Stimulated activated memory B cell treated with anti-CD40 and anti-IgM and Interleukin-4, amounts not matched to agents 10 μg/mL and 1 μg/mL and 100 μg/mL, for 72 hours (primary cell): ENCODE measurements at places on chromosomes 7 and 10.

DNA sequence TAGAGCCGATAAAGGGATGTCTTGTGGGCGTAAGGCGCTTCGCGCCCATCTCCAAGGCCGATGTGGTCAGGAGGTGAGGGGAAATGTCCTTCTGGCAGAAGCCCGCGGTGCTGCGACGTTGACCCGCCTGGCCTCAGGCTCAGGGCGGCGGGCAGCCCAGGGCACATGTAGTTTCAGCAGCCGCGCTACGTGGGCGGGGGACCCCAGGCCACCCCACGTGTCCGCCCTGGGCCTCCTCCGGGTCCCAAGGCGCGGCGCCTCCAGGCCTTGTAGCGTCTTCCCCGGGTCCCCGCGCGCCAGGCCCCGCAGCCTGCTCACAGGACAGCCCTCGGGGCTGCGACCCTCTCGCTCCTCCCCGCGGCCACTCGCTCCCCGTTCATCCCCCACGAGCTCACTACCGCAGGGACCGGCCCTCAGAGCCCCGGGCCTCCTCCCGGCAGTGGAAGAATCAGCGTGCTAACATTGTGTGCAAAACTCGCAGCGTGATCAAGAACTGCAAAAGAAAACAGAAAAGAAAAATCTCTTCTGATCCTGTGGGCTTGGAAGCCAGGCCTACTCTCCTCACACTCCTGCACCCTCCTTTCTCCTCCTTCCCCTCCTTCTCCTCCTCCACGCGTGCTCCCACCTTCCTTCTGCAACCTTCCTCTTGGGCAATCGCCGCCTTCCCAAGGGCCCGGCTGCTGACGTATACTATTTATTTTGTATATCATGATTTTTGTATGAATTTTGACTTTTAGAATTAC is 4.4 kb upstream of the TBX20 start:
- ATAC-seq, result no peak

DNA sequence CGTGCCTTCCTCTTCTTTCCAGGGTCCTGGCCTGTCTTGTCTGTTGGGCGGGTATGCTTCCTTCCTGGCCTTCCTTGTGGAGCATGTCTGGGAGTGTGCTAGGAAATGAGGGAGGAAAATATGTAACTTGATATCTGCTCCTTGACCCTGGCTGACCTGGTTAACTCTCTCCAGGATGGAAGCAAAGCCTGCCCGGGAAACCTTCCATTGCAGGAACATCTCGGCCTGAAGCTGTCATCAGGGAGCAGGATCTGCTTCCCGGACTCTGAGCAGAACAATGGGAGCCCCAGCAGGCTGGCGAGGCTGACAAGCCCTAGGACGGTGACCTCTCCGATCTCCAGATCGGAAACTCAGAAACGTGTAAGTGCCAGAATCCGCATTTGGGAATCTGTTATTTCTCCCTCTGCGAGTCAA is 340.3 kb downstream of the FRMD4A start:
- ATAC-seq, result no peak

- no peak for ATAC-seq
Measured at GRCh38 chr7:140674899-140675701, 2.4 kb downstream of the ADCK2 start.

DNA sequence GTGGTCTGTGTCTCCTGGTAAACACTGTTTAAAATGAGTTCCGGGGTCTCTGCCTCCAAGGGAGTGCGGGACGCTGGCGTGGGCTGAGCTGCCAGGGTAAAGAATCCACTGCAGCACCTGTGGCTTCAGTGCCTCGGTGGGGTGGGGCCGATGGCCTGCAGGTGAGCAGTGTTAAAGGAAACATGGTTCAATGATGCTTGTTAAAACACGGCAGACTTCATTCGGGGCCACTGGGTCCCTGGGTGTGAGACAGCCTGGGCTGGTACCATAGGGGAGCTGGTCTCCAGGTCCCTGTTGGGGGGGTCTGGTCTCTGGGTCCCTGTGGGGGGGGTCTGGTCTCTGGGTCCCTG is 24.9 kb upstream of the KNDC1 start:
- ATAC-seq, result peak; percentile 51

DNA sequence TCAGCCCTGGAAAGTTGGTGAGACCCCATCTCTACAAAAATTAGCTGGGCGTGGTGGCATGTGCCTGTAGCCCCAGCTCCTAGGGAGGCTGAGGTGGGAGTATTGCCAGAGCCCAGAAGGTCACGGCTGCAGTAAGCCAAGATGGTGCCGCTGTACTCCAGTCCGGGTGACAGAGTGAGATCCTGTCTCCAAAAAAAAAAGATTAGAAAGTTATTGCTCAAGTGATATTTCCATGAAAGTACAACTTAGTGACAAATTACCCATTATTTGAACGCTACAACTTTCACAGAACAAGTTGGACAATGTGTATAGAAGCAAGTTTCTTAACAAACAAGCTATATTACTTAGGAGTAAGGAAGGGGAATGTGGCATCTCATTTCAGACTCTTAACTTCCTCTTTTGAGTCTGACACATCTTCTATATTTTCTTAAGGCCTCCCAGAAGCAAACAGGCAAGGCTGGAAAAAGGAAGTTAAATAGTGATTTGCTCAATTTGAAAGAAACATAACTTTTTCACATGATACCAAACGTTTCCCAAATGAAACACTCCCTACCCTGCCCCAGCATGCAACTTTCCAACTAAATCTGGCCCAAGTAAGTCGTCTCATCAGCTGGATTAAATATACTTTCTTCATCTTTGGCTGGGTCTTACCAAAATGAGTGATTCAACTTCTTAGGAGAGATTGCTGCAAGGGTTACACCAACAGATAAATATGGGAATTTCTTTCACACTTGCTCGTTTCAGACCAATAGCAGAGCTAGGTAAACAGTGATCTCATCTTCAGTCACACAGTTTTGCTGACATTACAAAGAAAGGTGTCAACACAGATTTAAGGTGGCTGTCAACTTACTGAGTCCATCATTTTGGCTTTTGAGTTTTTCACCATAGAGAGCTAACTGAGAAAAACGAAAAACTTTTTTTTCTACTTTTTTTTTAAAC is 66.3 kb upstream of the KLF6 start:
- peak; percentile 81 for ATAC-seq

DNA sequence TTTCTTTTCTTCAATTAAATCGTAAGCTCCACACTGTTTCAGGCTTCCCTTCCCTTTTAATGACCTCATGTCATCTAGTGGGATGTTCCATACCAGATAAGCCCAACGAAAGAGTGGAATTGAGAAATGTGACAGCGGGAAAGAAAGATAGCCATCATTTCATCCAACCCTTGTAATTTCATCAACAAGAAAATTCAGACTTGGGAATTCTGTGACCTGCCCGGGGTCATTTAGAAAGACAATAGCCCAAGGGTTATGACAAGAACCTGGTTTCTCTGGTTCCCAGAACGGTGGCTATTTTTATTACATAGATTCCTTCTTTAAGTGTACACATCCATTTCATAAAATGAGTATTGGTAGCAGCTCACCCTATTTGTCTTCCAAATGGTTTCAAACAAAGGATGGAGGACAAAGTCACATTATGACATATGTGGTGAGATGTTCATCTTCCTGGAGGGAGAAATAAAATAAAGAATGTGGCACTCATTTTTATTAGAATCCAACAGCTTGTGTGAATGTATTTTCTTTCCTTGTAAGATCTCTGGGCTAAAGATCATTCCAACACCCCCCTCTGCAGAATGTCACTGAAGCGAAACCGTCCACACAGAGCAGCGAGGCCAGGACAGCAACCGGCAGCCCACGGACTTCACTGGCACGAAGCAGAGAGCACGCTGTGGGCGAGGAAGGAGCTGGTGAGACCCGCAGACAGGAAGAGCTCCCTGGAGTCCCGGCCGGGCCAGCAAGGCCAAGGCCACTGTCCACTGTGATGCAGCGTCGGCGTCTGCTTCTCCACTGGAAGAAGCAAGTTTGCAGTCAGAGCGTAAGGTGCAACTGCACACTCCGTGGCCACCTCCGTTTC is 199.9 kb downstream of the KLF6 start:
- no peak for ATAC-seq

DNA sequence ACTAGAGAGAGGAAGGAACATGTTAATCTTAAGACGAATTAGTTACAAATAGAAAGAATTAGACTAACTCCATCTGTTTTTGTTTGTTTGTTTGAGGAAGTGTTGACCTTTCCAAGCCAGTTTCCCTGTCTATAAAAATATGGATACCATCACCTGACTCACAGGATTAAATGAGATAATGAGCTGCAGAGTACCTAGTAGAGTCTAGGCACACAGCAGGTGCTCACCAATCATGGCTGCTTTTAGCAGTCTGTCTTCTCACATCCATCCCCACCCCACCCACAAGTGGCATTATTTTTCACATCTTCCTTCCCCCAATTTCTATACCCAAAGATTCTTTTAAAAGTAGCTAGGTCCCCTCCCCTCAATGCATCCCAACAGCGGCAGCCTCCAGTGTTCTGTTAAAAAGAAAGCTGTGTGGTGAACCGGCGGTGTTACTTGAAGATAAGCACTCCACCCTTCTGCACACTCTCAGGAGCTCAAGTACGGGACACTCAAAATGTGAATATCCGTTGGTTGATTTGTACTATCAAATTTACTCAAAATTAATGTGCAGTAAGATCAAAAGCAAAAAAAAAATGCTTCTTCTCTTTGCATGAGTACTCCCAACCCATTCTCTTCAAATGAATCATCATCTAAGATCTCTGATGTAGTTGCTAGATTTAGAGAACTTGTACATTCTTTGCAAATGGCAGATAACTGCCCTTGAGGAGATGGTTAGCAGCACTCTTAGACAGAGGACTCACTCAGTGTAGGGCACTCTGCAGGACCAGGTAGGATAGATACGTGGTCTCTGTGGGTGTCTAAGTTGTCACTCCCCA is 145.4 kb upstream of the ASAH2 start:
- ATAC-seq, result peak; percentile 84

DNA sequence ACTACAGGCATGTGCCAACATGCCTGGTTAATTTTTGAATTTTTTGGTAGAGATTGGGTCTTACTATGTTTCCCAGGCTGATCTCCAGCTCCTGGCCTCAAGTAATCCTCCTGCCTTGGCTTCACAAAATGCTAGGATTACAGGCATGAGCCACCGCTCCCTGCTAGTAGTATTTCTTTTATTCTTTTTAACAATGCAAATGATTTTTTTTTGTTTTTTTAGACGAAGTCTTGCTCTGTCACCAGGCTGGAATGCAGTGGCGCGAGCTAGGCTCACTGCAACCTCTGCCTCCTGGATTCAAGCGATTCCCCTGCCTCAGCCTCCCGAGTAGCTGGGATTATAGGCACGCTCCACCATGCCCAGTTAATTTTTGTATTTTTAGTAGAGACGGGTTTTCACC is 58.1 kb downstream of the SVIL start:
- no peak for ATAC-seq

- ATAC-seq, result no peak
Measured at GRCh38 chr7:94177441-94177840, 173.3 kb upstream of the BET1 start.

- ATAC-seq, result peak; percentile 86
Measured at GRCh38 chr7:148620749-148621359, 30.3 kb downstream of the C7orf33 start.

- no peak for ATAC-seq
Measured at GRCh38 chr7:151802469-151802846, 74.5 kb downstream of the PRKAG2 start.

- peak; percentile 79 for ATAC-seq
Measured at GRCh38 chr7:131513245-131514061, 43.0 kb downstream of the PODXL start.

DNA sequence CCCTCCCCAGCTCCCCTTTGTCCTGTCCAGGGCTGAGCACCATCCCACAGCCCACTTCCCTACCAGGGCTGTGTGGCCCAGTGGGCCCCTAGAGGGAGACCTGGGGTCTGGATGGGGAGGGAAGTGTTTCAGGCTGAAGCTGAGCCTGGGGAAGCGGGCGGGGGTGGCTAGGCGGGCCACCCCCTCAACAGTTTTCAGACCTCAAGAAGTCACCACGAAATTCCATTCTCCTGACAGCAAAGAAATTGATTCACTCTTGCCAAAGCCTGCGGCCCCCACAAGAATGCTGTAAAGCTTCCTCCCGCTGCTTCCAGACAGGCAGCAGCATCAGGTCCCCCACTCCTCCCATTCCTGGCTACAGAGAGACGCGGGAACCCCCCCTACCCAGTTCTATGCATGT is 2.5 kb upstream of the LFNG start:
- ATAC-seq, result no peak

DNA sequence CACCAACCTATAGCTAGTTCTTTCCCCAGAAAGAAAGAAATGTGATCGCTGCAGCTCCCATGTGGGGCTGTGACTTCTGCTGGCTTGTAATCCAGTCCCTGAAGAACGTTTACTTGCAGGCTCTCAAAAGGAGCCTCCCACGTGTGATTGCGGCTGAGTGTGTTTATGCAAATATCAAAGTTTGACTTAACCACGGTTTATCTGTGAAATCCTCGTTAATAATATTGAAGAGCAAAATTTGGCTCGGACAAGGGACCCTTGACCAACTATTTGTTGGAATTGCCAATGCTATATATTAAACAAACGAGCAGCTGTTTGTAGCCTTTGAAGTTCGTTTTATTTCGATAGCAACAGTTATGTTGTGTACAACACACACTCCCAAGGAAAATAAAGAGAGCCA is 470.1 kb upstream of the NRP1 start:
- ATAC-seq, result no peak

- no peak for ATAC-seq
Measured at GRCh38 chr10:59867590-59867989, 38.8 kb downstream of the CCDC6 start.

DNA sequence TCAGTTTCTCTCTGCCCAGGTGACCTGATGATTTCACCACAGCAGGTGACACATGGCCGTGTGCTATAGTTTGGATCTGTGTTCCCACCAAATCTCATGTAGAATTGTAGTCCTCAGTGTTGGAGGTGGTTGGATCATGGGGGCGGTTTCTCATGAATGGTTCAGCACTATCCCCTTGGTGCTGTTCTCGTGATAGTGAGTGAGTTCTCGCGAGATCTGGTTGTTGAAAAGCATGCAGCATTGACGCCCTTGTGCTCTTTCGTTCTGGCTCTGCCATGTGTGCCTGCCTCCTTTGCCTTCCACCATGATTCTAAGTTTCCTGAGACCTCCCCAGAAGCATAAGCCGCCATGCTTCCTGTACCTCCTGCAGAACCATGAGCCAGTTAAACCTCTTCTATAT is 85.2 kb upstream of the C1QL3 start:
- no peak for ATAC-seq

GRCh38 chr10:3835770-3836169 is 50.8 kb upstream of the KLF6 start:
- ATAC-seq, result peak; percentile 77

DNA sequence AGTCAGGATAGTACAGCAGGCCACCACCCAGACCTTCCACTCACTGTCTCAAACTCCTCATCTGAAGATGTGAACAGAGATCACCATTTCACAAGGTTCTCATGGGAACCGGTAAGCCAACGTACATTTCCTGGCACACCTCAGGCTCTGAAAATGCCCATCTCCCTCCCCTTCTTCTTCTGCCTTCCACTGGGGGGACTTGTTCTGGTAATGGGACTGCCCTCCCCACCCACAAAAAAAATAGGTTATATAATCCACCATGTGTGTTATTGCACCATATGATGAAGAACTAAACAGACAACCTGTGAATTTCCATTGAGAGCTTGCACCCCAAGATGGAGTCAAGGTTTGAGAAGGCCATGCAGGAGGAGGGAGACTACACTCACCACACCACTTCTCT is 42.1 kb upstream of the IKZF1 start:
- no peak for ATAC-seq
